Testis (tissue), 5 donors: ENCODE measurements at places on chromosomes 6 and 20. TPM values are rescaled to one million over a fixed set of nuclear protein-coding genes. Genes with fewer than 3 reads are reported as not detected.

C20orf202 gene
- total RNA-seq = 1.1 TPM

PRL gene
- total RNA-seq = 0.63 TPM

OPN5 gene
- total RNA-seq = 6.3 TPM

BPIFB6 gene
- total RNA-seq = not detected

GJA10 gene
- 0.19 TPM for total RNA-seq

SNRNP48 gene
- 8.5 TPM for total RNA-seq

CRIP3 gene
- total RNA-seq = 13.4 TPM
